ENCODE measurements at places on chromosomes 2 and 18. TPM values are rescaled to one million over a fixed set of nuclear protein-coding genes. Genes with fewer than 3 reads are reported as not detected.

RPL31 gene
- 1,930 TPM for total RNA-seq

TXNDC2 gene
- total RNA-seq: not detected

- no peak for DNase-seq
Observed at GRCh38 chr2:157898591-157898996, 22.5 kb upstream of the ACVR1 start.

DNA sequence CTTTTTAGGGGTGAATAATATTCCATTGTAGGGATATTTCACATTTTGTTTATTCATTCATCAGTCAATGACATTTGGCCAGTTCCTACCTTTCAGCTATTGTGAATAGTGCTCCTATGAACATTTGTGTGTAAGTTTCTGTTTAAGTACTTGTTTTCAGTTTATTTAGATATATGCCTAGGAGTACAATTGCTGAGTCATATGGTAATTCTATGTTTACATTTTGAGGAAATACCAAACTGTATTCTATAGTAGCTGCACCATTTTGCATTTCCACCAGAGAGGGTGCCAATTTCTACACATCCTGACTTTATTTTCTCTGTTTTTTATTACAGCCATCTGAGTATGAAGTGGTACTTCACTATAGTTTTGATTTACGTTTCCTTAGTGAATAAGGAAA lies 54.4 kb upstream of the ZNF236 start:
- DNase-seq: no peak

- DNase-seq: no peak
Observed at GRCh38 chr2:47664817-47665216, 118.1 kb upstream of the MSH6 start.
